ENCODE measurements at places on chromosomes 16 and 17.

DNA sequence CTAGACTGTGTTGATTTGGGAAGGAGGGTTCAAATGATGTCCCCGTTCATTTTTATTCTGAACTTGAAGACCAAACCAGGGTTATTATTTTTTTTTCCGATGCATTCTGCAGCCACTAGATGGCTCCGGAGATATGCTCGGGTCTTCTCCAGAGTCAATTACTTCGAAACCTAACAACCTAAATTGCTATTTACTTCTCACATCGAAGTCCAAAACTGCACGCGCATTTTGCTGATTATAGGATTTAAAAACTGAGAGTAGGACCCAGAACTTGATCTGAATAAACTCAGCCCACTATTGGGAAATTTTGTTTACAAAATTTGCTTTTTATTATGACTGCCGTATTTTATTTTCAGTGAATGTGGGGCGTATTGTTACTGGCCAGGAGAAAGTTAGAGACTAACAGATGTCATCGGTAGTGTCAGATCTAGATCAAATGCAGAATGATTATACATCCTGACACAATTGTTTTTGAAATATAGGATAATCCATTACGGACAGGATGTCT is 263.8 kb downstream of the HS3ST3A1 start:
- DNase-seq = no peak

DNA sequence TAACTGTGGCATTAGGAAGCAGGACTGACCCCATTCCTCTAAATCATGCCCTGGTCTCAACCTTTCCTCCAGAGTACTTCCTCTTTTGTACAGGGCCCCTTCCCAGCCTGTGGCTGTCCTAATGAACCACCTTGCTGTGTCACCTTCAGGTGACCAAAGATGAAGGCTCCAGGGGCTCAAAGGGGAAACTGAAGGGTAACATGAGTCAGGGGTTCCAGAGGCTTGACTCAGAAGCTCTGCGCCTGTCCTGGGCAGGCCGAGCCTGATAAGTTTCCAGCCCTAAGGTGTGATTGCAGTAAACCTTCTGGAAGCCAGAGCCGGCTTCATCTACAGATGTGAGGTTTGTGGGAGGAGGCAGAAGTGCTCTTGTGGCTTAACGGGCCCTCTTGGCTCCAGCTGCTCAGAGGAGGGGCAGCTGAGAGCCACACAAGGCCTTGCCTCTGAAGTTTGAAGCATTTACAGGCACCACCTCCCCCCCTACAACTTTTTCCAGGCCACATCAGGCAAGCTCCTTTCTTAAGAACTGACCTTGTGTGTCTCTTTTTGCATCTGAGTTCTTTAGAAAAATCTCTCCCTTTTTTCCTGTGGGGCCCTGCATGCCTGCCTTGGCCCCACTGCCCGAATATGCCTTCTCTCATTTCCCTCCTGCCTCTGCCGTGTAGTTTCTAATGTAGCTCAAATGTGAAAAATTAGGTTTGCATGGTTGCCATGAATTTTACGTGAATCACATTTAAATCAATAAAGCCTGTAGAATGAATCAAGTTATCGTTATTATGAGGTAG is 149.9 kb downstream of the CLEC16A start:
- peak; percentile 12 for DNase-seq

- DNase-seq = no peak
Observed at GRCh38 chr16:5769513-5769912, 671.9 kb upstream of the EEF2KMT start.

GRCh38 chr17:57210224-57210553 is 46.1 kb upstream of the MSI2 start:
- DNase-seq = no peak

DNA sequence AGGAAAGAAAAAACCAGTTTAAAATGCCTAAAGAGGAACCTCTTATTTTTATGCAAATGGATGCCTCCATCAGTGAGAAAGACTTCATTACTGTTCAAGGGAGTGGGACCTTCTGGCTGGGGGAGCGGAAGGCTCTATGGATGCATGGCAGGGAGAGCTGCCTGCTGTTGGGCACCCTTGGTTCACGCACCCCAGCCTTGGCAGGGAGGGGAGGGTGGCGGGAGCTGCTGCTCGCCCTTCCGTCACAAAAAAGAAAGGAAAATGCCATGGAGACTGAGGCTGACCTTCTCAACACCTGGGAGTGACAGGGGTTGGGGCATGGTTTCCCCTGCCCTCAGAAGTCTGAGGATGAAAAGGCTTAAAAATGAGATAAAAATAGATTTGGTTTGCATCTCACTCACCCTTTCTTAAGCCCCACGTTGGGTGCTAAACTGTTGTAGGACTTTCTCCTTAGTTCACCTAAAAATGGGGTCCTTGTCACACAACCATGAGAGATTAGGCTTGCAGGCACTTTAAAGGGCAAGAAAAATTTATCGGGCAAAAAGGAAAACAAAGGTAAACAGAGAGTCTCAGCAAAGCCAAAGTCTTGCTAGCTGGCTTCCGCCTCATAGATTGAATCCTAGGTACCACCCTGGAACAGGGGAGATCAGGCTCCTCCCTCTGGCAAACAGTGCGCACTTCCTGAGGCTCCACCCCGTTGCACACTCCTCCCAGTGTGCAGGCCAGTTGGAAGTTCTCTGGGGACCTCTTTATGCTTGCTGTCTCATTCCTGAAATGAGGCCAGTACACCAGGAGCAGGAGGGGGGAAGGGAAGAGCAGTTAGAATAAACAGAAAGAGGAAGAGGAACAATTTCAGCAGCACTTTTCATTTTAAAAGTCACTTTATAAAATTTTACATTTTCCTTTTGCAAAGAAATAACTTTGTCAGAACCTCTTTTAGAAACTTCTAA is 31.6 kb downstream of the PHKB start:
- no peak for DNase-seq

GRCh38 chr16:325375-326145 is 27.0 kb downstream of the AXIN1 start:
- peak; percentile 39 for DNase-seq

- peak; percentile 48 for DNase-seq
Observed at GRCh38 chr16:68031951-68032350, 8.9 kb downstream of the DUS2 start.

DNA sequence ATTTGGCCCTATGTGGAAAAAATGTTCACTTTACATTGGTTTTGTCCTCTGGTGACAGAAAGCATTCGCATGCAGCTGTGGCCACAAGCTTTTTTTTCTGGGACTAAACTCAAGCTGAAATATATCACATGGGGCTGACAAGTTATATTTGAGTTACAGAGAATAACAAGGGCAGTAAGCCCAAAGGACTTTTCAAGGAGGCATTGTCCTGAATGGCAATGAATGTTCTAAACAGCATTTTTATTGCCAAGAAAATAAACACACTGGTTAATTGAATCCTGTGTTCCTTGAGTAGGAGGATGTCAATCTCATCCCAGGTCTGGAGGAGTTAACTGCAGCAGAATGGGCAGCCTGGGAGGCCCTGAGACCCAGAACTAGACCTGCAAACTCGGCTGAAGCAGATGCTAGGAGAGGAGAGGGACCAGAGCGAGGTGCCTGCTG is 114.5 kb downstream of the COPRS start:
- no peak for DNase-seq

DNA sequence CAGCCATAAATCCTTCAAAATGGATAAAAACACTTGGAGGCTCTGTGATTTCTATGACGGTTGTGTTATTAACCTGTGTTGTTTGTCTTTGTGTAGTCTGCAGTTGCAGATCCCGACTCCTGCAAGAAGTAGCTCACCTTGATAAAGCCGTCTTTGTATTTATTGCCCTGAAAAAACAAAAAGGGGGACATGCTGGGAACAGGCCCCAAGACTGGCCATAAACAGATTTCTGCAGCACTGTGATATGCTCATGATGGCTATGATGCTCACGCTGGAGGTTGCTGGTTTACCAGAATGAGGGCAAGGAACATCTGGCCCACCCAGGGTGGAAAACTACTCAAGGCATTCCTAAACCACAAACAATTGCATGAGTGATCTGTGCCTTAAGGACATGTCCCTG is 71.0 kb downstream of the LGALS9 start:
- no peak for DNase-seq

GRCh38 chr16:84143784-84144199 is 1.2 kb downstream of the HSDL1 start:
- no peak for DNase-seq

GRCh38 chr17:73062726-73063125 is 29.8 kb downstream of the SLC39A11 start:
- no peak for DNase-seq

DNA sequence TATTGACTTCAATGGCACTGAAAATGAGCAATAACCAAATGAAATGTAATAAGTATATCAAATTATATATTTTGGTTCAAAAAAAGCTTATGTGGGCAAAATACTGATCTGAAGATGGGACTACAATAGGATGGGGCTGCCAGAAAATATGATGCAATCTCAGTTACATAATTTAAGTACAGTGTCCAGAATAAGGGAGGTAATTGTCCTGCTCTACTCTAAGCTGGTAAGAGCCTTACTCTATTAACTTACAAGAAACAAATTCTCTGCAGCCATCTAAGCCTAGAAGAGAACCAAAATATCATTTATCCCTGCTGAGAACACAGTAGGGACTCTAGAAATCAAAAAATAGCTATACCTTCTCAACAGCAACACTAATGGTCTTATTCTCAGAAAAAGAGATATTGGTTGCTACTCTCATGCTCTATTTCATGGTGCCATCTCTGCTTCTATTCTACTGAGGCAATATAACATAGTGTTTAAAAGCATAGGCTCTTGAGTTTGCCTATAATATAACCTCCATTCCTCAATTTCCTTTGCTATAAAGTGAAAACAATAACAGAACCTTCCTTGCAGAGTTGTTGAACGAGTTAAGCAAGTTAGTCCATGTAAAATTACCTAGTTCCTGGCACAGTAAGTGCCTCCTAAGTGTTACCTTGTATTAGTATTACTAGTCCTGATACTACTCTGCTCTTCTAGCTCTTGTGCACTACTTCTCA is 19.9 kb downstream of the NQO1 start:
- no peak for DNase-seq

DNA sequence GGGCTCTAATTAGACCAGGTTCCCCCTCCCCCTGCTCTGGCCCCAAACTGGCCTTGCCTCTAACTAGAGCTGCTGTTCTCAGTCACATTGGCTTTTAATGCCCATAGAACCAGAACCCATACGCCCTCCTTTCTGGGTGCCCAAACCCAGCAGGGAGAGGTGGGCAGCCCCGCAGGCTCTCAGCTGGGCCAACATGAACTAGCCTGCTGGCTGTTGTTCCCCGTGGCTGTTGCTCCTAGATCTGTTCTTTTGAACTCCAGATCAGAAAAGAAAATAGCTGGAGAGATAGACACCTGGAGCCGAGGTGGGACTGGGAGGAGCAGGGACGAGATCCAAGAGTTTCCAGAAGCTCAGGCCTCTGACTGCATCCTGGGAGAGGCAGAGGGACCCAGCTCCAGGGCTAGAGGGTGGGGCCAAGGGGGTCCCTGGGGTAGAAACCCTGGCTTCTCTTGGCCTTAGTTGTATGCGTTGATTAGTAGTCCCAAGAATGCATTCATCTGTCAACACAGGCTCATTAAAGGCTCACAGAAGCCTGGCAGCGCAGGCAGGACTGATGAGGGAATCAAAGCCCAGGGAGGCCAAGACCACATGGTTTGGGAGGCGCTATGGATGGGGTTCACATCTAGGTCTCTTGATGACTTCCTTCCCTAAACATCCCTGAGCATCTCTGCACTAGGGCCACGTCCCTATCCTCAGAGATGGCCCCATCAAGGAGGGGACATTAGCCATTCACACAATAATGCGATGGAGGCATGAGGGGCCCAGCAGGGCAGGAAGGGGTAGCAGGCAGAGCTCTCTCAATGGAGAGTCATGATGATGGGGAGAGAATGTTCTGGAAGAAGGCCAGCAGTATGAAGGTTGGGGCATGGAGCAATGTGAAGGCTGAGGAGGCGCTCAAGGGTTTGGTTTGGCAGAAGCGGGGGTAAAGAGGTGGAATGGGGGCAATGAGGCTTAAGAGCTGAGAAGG is 1.3 kb upstream of the CPSF4L start:
- no peak for DNase-seq

DNA sequence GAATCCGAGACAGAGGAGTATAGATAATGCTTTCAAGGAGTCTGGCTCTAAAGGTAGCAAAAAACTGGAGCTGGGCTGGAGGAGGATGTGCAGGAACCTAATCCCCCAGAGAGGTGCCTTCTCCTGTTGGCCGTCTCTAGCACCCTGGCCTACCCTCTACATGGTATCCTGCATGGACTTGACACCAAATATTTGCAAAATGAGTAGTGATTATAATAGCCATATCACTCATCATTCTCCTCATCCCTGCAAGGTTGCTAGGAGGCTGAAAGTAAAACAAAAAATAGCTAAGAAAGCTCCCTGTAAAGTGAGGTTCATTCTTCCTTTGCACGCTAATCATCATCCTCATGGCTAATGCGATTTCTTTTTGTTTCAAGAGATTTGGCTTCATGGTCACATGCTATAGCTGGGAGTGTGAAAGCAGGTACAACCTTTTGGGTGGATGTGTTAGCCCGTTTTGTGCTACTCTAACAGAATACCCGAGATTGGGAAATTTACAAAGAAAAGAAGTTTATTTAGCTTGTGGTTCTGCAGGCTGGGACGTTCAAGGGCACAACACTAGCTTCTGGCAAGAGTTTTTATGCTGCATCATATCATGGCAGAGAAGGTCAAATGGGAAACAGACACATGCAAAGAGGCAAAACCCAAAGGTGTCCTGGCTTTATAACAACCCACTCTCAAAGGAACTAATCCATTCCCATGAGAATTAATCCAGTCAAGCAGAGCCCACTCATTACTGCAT is 27.1 kb upstream of the CIITA start:
- DNase-seq = no peak

DNA sequence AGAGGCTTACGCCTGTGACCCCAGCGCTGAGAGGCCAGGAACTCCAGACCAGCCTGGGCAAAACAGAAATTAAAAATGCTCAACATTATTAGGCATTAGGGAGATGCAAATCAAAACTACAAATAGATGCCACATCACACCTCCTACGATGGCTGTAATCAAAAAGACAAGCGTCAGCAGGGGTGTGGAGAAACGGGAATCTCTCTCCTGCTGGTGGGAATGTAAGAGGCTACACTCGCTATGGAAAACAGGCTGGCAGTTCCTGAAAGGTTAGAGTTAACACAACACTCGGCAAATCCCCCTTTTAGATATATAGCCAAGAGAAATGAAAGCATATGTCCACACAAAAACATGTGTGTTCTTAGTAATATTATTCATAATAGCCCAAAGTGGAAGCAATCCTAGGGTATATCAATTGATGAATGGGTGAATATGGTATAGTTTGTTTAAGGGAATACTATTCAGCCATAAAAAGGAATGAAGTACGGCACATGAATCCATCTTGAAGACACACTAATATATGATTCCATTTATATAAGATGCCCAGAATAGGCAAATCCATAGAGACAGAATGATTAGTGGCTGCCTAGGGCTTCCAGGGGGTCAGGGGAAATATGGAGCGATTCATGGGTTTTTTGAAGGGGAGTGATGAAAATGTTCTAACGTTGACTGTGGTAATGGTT is 1.8 kb upstream of the NPRL3 start:
- DNase-seq = no peak
